ENCODE measurements at places on chromosomes 4 and X.

- no peak for DNase-seq
These were observed 19.0 kb upstream of the NHS start for GRCh38 chrX:17355976-17356375.

GRCh38 chrX:134407065-134407376 lies 52.9 kb upstream of the HPRT1 start:
- DNase-seq: no peak

DNA sequence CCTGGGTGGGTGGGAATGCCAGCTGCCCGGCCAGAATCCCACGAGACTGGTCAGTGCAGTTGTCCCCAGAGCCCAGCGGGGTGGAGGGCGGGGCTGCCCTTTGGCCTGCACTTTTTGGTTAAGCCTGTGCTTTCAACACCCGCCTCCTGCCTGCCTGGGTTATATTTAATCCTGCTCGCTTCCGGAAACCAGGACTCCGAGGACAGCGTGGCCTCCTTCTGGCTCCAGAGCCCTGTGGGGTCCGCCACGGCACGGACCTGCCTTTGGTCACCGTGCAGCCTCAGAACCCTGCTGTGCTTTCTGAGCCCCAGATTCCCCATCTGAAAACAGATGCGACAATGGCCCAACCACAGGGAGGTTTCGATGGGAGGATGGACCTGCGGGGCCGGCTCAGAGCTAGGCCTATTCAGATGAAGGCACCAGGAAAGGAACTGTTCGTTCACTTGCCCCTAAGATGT lies 29.4 kb upstream of the KIAA0232 start:
- DNase-seq: no peak

- no peak for DNase-seq
These were observed 66.9 kb upstream of the WDR17 start for GRCh38 chr4:175998782-175999181.

GRCh38 chrX:53674581-53674980 lies 11.9 kb downstream of the HUWE1 start:
- no peak for DNase-seq
